ENCODE measurements at places on chromosomes 4 and X.
A peak's percentile ranks its signal among the peaks of the same experiment; 100 is the strongest.

DNA sequence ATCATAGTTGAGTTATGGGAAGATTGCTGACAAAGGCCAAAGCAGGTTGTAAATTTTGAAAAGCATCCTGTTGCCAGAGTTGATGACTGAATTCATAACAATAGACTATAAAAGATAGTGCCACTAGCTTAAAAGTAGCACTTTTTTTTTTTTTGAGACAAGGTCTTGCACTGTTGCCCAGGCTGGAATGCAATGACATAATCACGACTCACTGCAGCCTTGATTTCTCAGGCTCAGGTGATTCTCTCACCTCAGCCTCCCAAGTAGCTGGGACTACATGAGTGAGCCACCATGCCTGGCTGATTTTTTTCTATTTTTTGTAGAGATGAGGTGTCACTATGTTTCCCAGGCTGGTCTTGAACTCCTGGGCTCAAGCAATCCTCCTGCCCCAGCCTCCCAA lies 122.7 kb downstream of the SPOCK3 start:
- DNase-seq = no peak

GRCh38 chr4:14289708-14290107 lies 662.2 kb upstream of the BOD1L1 start:
- DNase-seq = no peak

DNA sequence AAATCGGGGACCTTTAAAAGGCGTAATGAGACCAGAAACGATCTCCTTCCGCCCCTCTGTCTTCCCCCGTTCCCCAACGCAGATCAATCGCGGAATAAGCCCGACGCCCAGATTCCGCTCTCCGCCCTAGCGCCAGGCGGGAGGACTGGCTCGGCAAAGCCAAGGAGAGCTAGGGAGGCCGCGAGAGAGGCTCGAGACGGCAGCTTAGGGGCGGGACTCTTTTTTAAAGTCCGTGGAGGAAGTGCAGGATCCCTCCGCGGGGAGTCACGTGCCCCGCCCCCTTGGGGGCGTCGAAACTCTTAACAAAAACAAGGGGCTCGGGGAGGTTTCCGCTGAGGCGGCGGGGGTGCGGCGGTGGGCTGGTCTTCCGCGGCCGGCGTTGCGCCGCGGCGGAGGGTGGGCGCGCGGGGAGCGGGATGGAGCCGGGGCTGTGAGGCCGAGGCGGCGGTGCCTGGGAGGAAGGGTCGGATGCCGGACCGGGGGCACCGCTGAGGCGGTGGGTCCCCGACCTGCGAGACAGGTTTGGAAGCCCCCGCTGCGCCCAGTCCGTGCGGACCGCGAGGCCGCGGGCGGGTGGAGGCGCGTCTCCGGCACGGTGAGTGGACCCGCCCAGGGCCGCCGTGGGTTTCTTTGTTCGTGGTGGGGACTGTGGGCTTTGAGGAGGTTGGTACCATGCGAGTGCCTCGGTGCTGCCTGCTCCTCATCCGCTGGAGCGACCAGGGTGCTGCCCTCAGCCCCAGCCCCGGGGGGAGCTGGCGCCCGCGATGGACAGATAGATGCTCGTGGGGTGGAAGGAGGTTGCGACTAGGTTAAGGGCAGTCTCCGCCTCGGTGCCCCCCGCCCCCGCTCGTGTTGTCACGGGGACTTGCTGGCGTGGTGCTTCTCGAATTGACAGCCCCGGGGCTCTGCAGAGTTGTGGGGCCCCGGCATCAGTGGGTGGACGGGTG lies at the start of gene CCNG2:
CCNG2 (plus strand) TSS at position 296 of the 947 bp plus-strand sequence. CDS start 1,326 bp downstream, outside the sequence.
- DNase-seq = peak; percentile 87

DNA sequence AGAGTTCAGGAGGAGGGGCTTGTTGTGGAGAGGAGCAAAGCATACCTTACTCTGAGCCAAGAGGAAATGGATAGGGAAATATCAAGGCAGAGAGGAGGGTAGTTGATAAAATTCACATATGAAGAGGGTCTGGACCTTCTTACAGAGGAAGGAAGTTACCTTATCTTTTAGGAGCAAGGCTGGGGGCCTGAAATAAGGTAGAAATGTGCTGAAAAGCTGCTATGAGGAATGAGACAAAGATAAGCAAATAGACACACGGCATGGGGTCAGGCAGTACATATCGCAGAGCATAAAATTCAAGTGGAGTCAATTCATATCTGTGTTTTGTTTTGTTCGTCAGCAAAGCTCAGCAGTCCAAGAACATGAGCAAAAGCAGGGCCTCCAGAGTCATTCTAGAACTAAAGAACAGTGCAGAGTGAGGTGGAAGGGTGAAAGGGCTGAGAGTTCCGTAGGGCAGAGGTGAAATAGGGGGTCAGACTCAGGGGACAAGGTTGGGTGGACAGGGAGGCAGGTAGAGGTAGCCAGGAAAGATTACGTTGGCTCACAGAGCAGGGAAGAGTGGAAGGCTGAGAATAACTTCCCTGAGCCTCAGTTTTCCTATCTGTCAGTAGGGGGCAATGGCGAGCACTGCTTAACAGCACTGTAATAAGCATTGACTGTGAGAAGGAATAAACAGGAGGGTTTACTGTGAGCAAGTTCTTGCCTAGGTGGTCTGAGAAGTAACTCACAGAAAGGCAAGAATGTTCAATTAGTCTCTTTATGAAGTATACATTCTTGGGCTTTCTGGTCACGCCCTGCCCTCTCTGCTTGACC lies 9.2 kb downstream of the VSIG4 start:
- DNase-seq = no peak

- no peak for DNase-seq
These were observed 122.2 kb downstream of the GBA3 start for GRCh38 chr4:22814906-22815305.

GRCh38 chrX:16970977-16971376 lies 24.5 kb downstream of the REPS2 start:
- DNase-seq = no peak

DNA sequence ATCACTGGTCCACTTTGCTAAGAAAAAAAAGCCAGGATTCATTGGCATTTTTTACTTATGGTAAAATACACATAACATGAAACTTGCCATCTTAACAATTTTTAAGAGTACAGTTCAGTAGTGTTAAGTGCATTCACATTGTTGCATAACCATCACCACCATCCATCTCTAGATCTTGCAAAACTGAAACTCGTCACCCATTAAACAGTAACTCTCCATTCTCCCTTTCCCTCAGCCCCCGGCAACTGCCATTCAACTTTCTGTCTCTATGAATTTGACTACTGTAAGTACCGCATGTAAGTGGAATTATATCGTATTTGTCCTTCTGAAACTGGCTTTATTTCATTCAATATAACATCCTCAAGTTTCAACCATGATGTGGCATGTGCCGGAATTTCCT lies 56.3 kb upstream of the LNX1 start:
- DNase-seq = no peak

- DNase-seq = no peak
These were observed 405.9 kb upstream of the MAD2L1 start for GRCh38 chr4:120472447-120473131.

GRCh38 chr4:154858166-154858565 lies 77.1 kb downstream of the RBM46 start:
- DNase-seq = no peak

- no peak for DNase-seq
These were observed 144.3 kb downstream of the NWD2 start for GRCh38 chr4:37388681-37389365.
